ENCODE measurements at places on chromosomes 6 and 20.

- no peak overlapping the region for H3K4me3 ChIP-seq
- no peaks in the 10 kb centered on the region for H3K4me1 ChIP-seq
- H3K27ac ChIP-seq, result no peak overlapping the region
- no peaks in the 10 kb centered on the region for H3K27me3 ChIP-seq
- DNase-seq, result no peak
Observed at GRCh38 chr6:80098392-80098791, 8.1 kb upstream of the BCKDHB start.

DNA sequence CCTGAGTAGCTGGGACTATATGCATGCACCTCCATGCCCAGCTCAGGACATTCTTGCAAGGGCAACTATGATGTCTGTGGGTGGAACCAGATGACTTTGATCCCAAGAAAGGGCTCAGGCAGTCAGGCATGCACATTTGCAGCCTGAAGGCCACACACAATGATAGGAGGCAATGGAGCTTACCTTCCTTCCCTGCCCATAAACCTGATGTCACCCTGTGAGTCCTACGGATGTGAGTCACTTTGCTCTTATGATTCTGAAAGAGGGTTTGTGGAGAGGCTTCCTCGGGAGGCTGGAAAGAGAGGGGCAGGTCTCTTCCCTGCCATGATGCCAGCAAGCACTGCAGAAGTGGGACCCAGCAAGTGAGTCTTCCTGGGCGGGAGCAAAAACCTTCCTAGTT is 202.4 kb downstream of the LY86 start:
- H3K4me1 ChIP-seq, result peaks cover 9% of the 10 kb centered on the region
- H3K27me3 ChIP-seq, result no peaks in the 10 kb centered on the region
- no peak overlapping the region for H3K27ac ChIP-seq
- no peaks in the 10 kb centered on the region for H3K36me3 ChIP-seq
- peak; percentile 87 for DNase-seq

- no peak overlapping the region for H3K27ac ChIP-seq
- no peaks in the 10 kb centered on the region for H3K4me1 ChIP-seq
Observed at GRCh38 chr6:166523782-166524559, 62.5 kb downstream of the RAMACL start.

DNA sequence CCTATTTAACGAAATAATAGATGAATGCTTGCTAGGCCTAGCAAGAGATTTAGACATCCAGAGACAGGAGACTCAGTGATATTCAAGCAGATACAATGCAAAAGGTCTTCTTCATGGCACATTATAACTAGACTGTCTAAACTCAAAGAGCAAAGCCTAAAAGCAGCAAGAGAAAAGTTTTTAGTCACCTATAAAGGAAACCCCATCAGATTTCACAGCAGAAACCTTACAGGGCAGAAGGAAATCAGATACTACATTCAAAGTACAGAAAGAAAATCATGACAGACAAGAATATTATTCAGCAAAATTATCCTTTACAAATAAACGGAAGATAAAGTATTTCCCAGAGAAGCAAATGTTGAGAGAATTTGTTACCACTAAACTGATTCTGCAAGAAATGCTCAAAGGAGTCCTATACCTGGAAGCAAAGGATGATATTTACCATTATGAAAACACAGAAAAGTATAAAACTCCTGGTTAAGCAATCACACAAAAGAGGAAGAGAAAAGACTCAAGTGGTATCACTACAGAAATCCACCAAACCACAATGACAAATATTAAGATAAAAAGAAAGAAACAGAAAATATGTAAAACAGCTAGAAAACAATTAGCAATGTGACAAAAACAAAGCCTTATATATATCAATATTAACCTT is 333.7 kb downstream of the MEI4 start:
- no peak overlapping the region for H3K27ac ChIP-seq
- H3K4me1 ChIP-seq, result no peaks in the 10 kb centered on the region
- DNase-seq, result no peak

DNA sequence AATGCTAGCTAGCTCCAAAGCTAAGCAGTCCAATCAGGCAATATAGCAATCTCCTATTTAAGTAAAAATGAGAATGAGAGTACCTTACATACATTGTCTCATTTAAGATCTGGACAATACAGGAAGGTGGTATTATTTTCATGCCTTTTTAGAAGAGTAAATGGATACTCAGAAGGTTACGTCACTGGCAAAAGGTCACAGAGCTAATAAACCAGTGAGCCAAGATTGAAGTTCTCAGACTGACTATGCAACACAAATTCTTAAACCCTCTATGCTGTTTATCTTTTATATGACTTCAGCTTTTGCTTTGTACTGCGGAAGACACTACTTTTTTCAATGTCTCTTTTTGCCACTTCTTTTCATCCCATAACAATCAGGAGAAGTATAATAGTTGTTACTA is 135.2 kb upstream of the PRL start:
- no peaks in the 10 kb centered on the region for H3K36me3 ChIP-seq
- no peaks in the 10 kb centered on the region for H3K27me3 ChIP-seq
- H3K4me3 ChIP-seq, result no peak overlapping the region

- H3K27ac ChIP-seq, result no peak overlapping the region
- no peaks in the 10 kb centered on the region for H3K4me1 ChIP-seq
- no peaks in the 10 kb centered on the region for H3K36me3 ChIP-seq
- no peak for DNase-seq
Observed at GRCh38 chr20:12882832-12883506, 125.8 kb upstream of the SPTLC3 start.

- H3K36me3 ChIP-seq, result no peaks in the 10 kb centered on the region
- H3K27ac ChIP-seq, result no peak overlapping the region
- no peak overlapping the region for H3K4me3 ChIP-seq
Observed at GRCh38 chr6:141335477-141336273, 797.0 kb upstream of the GJE1 start.

- no peaks in the 10 kb centered on the region for H3K4me1 ChIP-seq
- no peaks in the 10 kb centered on the region for H3K27me3 ChIP-seq
- no peak overlapping the region for H3K27ac ChIP-seq
- no peaks in the 10 kb centered on the region for H3K36me3 ChIP-seq
- DNase-seq, result no peak
Observed at GRCh38 chr6:2597991-2598390, 152.7 kb downstream of the MYLK4 start.

- H3K4me3 ChIP-seq, result no peak overlapping the region
- H3K4me1 ChIP-seq, result no peaks in the 10 kb centered on the region
Observed at GRCh38 chr20:38117635-38118034, 47.4 kb downstream of the TGM2 start.

GRCh38 chr20:52948491-52948890 is 23.7 kb upstream of the TSHZ2 start:
- H3K27me3 ChIP-seq, result no peaks in the 10 kb centered on the region
- no peak for DNase-seq
- no peak overlapping the region for H3K4me3 ChIP-seq
- no peak overlapping the region for H3K27ac ChIP-seq

- DNase-seq, result no peak
- no peak overlapping the region for H3K27ac ChIP-seq
- H3K27me3 ChIP-seq, result no peaks in the 10 kb centered on the region
- no peaks in the 10 kb centered on the region for H3K4me1 ChIP-seq
- H3K4me3 ChIP-seq, result no peak overlapping the region
- no peaks in the 10 kb centered on the region for H3K36me3 ChIP-seq
Observed at GRCh38 chr6:156175433-156175832, 601.7 kb upstream of the ARID1B start.

DNA sequence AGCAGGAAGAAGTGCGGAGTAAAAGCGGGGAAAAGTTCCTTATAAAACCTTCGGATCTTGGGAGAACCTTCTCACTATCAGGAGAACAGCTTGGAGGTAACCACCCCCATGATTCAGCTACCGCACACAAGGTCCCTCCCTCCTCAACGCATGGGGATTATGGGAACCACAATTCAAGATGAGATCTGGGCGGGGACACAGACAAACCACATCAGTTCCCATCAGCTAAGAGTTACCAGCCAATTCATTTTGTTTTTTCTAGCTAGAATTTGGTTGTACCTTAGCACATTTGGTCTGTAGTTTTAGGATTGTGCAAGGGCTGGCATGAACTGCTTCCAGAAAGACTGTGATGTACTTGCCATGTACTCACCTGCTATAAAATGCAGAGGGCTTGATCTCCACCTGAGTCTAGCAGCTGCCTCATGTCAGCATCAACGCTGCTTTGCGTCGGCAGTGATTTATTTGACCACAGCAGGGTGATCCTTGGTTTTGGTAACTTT is 94.7 kb upstream of the SLC2A12 start:
- no peak for DNase-seq
- H3K4me1 ChIP-seq, result no peaks in the 10 kb centered on the region
- H3K36me3 ChIP-seq, result no peaks in the 10 kb centered on the region
- no peak overlapping the region for H3K27ac ChIP-seq

DNA sequence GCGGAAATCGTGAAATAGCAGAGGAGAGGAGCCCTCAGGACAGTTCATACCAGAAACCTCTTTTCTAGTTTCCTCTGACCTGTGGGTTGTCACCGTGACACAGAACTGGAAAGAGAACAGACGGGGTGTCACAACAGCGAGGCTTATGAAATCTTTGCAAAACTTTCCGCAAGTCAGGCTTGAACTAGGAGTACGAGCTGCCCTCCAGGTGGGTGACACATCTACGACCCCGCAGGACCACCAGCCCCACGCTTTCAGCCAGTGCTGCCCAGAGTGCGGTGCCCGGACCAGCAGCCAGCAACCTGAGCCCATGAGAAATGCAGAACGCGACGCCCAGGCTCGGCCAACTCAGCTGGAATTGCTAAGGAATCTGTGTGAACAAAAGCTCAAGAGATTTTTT is 30.8 kb downstream of the WRNIP1 start:
- no peak overlapping the region for H3K4me3 ChIP-seq
- DNase-seq, result no peak
- H3K4me1 ChIP-seq, result peaks cover 9% of the 10 kb centered on the region

- no peaks in the 10 kb centered on the region for H3K4me1 ChIP-seq
- H3K27ac ChIP-seq, result no peak overlapping the region
- DNase-seq, result no peak
- no peaks in the 10 kb centered on the region for H3K36me3 ChIP-seq
- H3K4me3 ChIP-seq, result no peak overlapping the region
Observed at GRCh38 chr6:7813193-7813592, 87.3 kb downstream of the BMP6 start.

DNA sequence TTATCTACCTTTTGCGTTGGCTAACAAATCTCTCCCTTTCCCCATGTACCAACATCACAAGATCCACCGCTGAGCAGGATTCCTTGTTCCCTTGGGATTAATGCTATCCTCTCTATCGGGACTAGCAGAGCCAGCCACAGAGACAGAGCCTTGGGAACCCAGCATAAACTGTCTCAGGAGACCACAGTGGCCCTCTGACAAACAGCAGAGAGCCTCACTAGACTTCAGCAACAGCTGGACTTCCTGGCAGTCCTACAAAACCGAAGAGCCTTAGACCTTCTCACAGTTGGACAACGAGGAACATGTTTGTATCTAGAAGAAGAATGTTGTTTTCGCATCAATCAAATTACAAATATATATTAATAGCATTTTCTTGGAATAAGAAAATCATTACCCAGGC is 39.6 kb upstream of the POU5F1 start:
- H3K4me1 ChIP-seq, result no peaks in the 10 kb centered on the region
- no peaks in the 10 kb centered on the region for H3K36me3 ChIP-seq
- no peak overlapping the region for H3K4me3 ChIP-seq
- no peak for DNase-seq
- no peak overlapping the region for H3K27ac ChIP-seq

GRCh38 chr20:54848262-54848661 is 372.9 kb downstream of the DOK5 start:
- H3K27me3 ChIP-seq, result no peaks in the 10 kb centered on the region
- no peak for DNase-seq
- H3K4me3 ChIP-seq, result no peak overlapping the region
- no peaks in the 10 kb centered on the region for H3K4me1 ChIP-seq
- H3K27ac ChIP-seq, result no peak overlapping the region

DNA sequence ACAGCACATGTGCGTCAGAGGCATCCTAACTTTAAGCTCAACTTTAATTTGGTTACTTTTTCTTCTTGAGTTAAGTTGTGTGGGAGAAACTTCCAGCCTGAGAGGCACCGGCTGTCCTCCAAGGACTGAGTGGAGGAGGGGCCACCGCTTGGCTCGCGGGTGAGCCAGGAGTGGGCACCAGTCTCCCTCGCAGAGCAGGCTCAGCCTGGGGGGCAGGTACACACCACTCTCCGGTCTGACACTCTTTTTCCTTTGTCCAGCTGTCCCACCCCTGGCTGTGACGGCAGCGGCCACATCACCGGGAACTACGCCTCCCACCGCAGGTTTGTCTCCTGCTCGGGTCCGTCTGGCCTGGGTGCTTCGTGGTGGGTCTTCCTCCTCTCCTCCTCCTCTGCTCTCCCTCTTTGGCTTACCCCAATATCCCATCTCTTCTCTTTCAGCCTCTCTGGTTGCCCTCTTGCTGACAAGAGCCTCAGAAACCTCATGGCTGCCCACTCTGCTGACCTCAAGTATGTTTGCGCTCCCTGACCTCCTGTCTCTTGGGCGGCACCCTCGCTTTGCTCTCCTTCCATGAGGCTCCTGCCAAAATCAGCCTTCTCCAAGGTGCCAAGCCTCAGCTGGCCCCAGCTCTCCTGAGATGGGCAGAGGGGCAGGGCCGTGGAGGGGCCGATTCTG is 32.6 kb upstream of the PCMTD2 start:
- H3K27me3 ChIP-seq, result no peaks in the 10 kb centered on the region
- DNase-seq, result no peak
- no peaks in the 10 kb centered on the region for H3K36me3 ChIP-seq
- H3K4me3 ChIP-seq, result no peak overlapping the region
- H3K27ac ChIP-seq, result no peak overlapping the region

- H3K4me3 ChIP-seq, result no peak overlapping the region
- H3K36me3 ChIP-seq, result no peaks in the 10 kb centered on the region
- no peak overlapping the region for H3K27ac ChIP-seq
- no peak for DNase-seq
- no peaks in the 10 kb centered on the region for H3K27me3 ChIP-seq
Observed at GRCh38 chr6:113161018-113161315, 696.2 kb upstream of the MARCKS start.

DNA sequence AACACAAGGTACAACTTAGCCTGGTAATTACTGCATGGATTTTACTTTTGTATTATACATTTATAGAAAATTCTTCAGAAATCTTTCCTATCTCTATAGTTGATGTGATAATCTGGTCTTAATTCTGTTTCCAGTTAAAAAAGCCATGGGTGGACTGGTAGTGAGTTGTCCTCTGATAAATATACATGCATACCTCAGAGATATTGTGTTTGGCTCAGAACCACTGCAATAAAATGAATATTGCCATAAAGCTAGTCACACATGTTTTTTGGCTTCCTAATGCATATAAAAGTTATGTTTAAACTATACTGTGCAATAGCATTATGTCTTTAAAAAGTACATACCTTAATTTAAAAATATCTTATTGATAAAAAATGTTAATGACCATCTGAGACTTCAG is 708.6 kb upstream of the MARCKS start:
- H3K36me3 ChIP-seq, result no peaks in the 10 kb centered on the region
- no peak overlapping the region for H3K27ac ChIP-seq
- H3K4me1 ChIP-seq, result no peaks in the 10 kb centered on the region
- H3K27me3 ChIP-seq, result no peaks in the 10 kb centered on the region

GRCh38 chr6:123171341-123172115 is 175.5 kb downstream of the CLVS2 start:
- no peak overlapping the region for H3K27ac ChIP-seq
- H3K4me3 ChIP-seq, result no peak overlapping the region
- no peak for DNase-seq
- 0 out of 2 replicates have a peak, but pooled peaks cover 6% of the 10 kb centered on the region for H3K27me3 ChIP-seq
